ENCODE measurements at places on chromosomes 2 and 18. TPM values are rescaled to one million over a fixed set of nuclear protein-coding genes. Genes with fewer than 3 reads are reported as not detected.

CYP26B1 gene
- total RNA-seq: 2.2 TPM

- no peak for DNase-seq
Observed at GRCh38 chr2:241062389-241063092, 39.5 kb downstream of the MTERF4 start.

CYS1 gene
- 27.8 TPM for total RNA-seq

- no peak for DNase-seq
Observed at GRCh38 chr2:24652265-24653182, 140.7 kb downstream of the PTRHD1 start.

ANKRD30B gene
- not detected for total RNA-seq

VWC2L gene
- total RNA-seq: not detected

- no peak for DNase-seq
Observed at GRCh38 chr2:88642278-88642677, 15.0 kb upstream of the EIF2AK3 start.

- DNase-seq: no peak
Observed at GRCh38 chr2:152585830-152586484, 131.3 kb downstream of the PRPF40A start.

GRCh38 chr2:42794271-42795046 lies 2.1 kb upstream of the HAAO start:
- DNase-seq: no peak

GRCh38 chr18:34121200-34121721 lies 103.5 kb downstream of the NOL4 start:
- no peak for DNase-seq

FTCDNL1 gene
- total RNA-seq: 3.1 TPM

- DNase-seq: no peak
Observed at GRCh38 chr2:232242316-232242715, 136.2 kb upstream of the ALPP start.
